ENCODE measurements at places on chromosomes 2 and 18.

DNA sequence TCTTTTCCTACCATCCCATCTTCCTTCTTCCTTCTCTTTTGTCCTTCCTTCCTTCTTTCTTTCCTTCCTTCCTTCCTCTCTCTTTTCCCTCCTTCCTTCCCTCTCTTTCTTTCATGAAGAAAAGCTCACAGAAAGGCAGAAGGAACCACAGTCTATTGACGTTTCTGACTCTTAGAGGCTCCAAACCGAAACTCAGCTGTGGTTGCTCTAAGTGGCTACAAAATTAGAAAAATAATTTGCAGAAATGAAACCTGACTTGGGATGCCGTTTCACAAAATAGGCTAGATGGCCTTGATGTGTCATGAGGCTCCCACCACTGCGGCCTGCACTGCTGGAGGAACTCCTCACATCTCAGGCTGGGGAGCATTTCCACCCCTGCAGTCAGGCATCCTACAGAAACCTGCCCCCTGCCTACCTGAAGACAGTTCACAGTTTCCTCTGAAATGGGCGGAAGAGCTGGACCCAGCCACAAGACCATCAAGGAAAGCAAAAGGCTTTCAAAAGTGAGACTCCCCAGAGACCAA is 165.6 kb downstream of the SMAD7 start:
- DNase-seq: peak; percentile 57

DNA sequence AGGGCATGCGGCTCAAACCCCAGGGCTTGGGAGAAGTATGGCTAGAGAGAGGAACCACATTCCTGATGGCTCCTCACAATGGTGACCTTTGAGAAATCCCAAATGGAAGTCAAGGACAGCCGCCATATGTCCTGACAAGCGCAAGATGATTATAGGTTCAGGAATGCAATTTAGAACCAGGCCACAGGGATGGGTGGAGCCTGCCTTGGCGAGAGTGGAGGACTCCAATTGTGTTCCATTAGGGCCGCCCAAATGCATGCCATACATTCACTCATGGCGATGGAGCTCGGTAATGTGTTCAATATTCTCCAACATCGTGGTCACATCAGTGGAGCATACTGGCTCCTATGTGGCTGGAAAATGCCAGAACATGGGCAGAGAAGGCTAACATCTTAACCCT is 662.9 kb upstream of the ID2 start:
- no peak for DNase-seq

- no peak for DNase-seq
Observed at GRCh38 chr2:83221258-83221657, 1237.8 kb downstream of the SUCLG1 start.

DNA sequence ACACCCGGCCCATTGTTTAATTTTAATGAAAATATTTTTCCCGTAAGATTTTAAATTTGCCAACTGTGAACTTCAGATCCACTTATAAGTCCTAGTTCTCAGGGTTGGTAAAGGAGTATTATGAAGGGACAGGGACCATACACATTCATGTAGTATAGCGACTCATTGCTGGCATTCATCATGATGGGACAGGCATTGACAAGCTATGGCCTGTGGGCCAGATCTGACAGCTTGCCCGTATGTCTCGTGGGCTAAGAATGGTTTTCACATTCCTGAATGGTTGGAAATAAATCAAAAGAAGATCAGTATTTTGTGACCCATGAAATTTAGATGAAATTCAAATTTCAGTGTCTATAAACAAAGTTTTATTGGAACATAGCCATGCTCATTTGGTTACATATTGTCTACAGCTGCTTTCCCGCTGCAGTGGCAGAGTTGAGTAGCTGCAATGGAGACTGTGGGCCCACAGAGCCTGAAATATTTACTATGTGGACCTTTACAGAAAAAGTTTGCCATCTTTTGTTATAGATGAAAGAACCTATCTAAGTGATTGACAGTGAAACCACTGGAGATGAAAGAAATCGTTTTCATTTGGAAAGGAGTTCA is 4.1 kb downstream of the RAPGEF4 start:
- no peak for DNase-seq

DNA sequence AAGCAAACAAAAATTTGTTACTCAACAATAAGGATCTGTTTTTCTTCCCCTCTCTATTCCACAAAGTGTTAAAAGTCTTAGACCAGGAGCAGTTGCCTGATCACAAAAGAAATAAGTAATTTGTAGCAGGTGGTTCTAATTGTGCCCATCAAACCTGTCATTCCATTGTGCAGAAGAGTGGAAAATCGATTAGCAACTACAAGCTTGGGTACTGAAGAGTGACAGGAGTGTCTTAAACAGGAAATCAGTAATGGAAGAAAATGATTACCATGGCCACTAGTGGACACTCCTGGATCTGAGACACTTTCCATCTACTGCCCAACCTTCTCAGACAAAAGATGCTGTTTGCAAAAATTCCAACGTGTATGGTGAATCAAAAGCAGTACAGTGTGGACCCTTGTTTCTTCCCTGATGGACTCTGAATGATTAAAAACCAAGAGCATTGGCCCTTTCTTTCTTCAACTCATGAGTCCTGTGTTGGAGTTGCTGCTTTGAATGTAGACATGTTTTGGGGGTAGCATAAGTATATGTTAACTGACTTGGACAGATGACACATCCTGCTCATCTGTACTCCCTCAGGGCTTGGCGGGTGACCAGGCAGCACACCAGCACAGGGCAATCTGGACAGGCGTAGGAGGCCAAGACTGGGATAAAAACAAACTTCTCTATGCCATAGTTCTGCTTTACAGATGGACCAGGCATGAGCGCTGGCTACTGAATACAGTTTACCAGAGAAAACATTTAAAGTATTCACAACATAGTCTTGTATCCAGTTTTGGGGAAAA is 51.9 kb downstream of the PLA2R1 start:
- DNase-seq: no peak

DNA sequence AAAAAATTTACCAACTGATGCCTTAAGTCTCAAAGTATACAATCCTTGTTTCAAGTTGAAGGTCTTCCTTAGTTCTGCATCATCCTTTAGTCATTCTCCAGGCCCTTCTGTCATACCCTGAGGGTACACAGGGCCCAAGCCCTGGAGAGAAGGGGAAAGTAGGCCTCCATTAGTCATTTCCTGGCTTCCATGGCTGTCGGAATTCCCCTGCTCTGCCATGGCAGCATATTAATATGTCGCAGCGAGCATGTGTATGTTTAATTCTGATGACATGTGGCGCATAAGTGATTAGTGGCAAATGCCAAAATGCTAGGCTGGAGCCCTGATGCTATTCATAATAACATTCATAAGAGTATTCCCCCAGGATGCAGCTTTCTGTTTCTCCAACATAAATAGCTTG is 22.1 kb downstream of the GPR39 start:
- no peak for DNase-seq

- DNase-seq: no peak
Observed at GRCh38 chr2:226836548-226836885, 663 bp downstream of the RHBDD1 start.

GRCh38 chr2:232219496-232219870 is 159.1 kb upstream of the ALPP start:
- DNase-seq: no peak

DNA sequence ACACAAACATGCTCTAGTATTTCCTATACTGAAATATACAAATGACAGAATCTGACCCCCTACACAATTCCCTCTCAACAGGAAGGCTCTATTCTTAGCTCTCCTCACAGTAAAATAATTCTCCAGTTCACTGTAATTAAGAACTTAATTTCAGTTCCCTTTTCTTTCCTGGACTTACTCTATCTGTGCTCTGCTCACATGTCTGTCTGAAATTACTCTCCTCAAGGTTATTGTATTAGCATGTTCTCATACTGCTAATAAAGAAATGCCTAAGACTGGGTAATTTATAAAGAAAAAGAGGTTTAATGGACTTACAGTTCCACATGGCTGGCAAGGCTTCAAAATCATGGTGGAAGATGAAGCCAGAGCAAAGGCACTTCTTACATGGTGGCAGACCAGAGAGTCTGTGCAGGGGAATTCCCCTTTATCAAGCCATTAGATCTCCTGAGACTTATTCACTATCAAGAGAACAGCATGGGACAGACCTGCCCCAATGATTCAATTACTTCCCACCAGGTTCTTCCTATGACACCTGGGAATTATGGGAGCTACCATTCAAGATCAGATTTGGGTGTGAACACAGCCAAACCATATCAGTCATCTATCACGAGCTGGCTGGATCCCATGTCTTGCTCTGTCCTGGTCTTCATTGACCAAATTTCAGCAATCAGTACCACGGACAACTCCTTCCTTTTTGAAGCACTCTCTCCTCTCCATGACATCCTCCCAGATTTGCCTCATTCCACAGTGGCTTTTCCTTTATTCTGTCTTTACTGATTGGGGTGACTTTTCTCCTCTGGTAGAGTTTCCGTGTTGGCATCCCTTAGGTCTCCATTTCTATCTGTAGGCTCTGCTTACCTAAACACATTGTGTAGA is 110.9 kb downstream of the GALR1 start:
- no peak for DNase-seq

DNA sequence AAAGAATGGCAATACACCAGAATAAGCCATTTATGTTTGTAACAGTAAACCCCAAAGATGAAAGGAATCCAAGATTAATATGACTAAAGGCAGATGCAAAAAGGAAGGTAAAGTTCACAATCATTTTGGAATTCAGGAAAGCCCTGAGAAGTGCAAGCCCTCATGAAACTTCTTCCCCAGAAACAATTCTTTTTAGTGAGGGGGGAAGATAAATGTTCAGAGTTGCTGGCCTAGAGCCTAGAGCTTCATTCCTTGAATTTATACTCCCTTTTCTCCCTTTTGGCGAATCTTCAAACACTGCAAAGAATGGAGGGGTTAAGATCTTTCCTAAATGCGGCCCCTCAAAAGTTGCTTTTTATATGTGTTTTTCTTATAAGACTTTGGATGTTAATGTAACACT is 368.8 kb downstream of the MEIS1 start:
- no peak for DNase-seq

- DNase-seq: no peak
Observed at GRCh38 chr2:67702937-67703336, 305.8 kb downstream of the ETAA1 start.

DNA sequence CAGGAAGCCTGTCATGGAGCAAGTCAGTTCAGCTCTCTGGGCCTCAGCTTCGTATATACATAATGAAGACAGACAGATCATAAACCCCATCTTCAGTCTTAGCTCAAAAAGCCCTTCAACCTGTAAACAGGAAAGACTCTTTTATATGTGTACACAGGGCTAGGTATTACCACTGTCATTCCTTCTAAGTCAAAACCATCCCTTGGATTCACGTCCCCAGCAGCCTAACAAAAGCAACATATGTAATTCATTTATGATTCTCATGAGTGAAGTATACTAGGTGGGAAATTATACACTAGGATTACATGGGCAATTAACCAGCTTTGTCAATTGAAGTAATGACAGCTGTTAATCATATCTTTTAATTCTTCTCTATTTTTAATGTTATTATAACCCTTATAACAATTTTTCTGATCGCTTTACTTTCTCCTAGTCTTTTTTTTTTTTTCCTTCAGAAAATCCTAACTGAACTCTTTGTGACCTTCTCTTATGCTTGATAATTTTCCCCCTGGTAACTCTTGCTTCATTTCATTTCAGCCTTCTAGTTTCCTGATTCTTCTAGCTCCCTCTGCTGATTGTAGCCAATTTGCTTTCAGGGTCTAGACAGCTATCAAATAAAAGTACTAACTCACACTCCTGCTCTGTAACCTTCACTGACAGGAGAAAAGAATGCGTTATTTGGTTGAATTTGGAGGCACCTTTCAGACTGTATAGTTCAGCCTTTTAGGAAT is 99.7 kb downstream of the RBM43 start:
- DNase-seq: no peak

- no peak for DNase-seq
Observed at GRCh38 chr2:156237558-156237957, 95.0 kb downstream of the NR4A2 start.

DNA sequence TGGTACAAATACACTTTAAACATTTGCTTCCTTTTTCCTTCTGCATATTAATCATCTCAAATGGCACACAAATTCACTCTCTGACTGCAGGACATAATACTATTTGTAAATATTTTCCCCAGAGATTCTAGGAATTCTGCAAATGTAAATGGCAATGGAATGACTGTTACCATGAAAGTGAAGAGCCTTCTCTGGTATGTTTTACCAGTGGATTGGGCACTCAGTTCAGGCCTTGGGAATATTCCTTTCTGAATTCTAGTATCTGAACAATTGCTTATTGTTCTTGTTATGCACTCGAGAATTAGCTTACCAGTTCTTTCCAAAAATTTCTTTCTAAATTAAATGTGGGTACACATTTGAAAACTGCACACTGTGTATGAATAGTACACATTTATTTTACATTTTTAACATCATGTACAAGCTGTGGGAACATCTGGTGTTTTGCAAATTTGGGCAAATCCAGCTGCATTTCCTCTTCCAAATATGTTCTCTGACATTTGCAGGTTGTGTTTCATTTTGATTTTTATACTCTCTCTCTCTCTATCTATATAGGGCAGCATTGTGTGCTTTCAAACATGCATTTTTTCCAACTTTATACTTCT is 289.1 kb downstream of the NBAS start:
- no peak for DNase-seq

DNA sequence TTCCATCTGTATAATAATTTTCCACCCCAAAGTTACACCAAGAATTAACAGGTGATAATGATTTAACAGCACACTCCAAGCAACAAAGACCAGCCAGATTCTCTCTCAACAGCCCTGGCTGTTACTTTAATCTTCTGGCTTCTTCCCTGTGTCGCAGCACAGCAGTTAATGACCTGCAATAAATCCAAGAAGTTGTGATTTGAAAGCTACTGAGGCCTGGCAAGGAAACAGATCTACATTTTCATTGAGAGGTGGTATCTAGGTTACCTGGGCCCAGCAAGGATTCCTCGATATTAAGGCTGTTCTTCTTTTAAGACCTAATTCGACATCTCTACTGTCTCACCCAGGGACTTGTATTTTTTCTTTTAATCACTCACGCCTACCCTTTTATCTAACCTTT is 433.8 kb downstream of the NBAS start:
- no peak for DNase-seq

DNA sequence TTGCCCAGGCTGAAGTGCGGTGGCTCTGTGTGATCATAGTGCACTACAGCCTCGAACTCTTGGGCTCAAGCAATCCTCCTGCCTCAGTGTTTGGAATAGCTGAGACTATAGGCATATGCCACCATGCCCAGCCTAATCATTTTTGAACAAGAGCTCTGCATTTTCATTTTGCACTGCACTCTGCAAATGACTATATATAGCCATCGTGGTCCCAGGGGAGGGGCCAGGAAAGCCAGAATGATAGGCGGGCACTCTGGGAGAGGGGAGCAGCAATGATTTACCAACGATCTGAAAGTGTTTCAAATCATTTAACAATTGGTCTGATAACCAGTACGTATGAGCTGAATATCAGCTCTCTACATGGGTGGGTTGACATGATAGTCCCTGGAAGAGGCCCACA is 22.3 kb upstream of the ST3GAL5 start:
- no peak for DNase-seq

GRCh38 chr2:200300638-200301314 is 5.7 kb upstream of the SPATS2L start:
- no peak for DNase-seq

DNA sequence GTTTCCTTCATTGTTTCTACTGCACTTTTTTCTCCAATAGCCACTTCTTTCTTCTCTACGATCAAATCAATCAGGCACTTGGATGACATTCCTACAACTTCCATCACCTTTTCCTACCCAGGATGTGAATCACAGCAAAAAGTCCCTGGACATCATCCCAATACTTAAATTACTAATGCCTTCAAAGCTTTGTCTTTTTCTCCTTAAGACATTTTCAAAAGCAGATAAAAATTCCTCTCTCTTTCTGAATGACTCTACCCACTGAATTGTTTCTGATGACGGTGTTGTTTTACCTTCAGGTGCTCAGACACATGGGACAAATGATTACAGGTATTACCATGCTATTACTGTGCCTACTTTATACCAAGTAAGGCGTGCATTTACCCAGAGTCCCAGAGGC is 500.9 kb downstream of the FBXO15 start:
- DNase-seq: no peak

All from CD4-positive, alpha-beta T cell treated with Interleukin-1 beta for 1 hour (primary cell).